ENCODE measurements at places on chromosomes 6 and 20.

DNA sequence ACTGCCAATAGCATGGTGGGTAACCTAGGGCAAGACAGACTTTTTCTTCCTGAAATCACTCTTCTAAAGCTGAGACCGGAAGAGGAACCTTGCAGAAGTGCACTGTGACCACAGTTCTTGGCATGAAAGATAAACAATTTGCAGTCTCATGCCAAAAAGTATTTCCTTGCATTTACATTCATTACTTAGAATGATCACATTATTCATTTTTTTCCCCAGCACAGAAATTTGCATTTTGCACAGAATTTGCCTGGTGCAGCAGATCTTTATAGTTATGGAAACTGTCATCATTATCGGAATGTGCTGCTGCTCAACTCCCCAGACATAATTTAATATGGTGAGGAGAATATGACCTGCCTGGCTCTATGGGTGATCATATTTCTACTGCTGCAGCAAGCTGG is 42.2 kb upstream of the EDN3 start:
- DNase-seq: no peak

DNA sequence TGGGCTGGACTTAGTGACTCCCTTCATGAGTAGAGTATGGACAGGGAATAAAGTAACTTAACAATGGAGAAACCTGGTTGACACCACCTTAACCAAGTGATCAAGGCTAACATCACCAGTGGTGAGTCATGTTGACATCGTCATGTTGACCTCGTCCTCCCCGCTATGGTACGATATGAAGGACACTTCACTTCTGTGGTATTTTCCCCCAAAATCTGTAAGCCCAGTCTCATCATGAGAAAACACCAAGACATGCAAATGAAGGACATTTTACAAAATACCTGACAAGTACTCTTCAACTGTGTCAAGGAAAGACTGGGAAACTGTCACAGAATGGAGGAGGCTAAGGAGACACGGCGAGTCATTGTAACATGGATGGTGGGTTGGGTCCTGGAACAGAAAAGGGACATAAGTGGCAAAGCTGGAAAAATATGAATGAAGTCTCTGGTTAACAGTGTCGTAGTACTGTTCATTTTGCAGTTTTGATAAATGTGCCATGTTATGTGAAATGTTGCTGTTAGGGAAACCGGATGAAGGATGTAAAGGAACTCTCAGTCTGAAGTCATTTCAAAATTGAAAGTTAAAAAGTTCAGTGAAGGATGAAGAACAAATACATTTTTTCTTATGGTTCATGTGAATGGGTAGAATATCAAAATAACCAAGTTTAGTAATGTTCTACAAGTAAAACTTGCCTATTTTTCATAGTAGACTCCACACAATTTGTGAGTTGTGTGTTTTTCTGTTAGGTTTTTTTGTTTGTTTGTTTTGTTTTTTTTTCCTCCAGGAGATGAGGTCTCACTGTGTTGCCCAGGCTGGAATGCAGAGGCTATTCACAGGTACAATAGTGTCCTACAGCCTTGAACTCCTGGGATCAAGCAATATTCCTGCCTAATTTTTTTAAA is 247.5 kb downstream of the TMEM242 start:
- no peak for DNase-seq

DNA sequence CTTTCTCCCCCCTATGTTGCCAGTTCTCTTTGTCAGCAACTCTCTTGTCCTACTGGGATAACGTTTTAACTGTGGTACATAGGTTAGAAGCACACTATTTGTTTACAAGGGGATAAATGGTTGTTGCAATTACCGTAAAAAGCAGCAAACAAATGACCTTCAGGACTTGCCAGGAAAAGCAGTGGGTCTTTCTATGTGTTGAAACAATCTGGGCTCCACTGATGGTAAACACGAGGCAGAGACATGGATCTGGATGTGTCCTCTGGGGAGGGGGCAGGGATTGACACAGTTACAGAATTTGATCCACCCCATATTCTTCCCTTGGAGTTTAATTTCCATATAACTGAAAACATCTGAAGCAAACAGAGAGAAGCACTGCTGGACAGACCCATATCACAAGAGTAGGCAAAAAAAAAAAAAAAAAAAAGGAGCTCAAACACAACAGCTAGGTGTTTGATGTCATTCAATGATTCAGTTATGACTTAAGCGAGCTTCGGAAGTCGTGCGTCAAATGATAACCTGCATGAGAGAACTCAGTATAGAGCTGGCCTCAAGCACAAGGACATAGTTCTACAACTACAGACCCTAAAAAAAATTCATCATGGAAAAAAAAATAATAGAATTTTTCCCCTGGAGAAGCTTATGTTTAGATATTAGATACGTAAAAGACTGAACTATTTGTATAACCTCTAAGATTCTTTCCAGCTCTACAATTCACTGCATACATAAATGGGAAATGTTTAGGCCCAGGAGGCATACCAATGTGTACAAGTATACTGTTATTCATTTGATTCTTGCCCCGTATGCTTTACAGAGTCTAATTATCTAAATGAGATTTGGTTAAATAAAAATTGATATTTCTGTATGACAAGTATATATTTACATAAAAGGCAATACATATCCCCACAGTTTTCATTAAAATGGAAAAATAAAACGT is 127.7 kb downstream of the ALDH8A1 start:
- no peak for DNase-seq

DNA sequence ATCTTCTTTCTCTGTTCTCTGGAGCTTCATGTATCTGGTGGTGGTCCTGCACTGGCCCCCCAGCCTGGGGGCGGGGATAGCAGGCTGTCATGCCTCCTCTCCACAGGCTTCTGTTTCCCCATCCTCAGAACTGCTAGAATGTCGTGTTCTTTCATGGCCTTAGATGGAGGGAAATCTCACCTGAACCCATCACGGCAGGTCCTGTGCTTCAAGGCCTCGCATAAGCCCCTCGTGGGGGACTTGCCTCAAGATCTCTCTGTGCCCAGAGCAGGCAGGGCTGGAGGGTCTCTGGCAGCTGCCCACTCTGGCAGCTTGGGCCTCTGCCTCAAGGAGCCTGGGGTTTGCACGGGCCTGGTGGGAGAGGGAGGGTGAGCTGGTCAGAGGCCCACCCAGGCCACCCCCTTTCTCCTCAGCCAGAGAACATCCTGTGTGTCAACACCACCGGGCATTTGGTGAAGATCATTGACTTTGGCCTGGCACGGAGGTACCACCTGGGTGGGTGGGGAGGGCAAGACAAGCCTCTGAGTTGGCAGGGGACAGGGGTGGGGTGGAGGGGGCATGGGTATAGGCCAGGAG is 11.3 kb downstream of the MYLK2 start:
- DNase-seq: no peak

GRCh38 chr6:15017261-15017660 is 228.6 kb upstream of the JARID2 start:
- DNase-seq: no peak

GRCh38 chr6:25482996-25483395 is 169.0 kb upstream of the SCGN start:
- no peak for DNase-seq

DNA sequence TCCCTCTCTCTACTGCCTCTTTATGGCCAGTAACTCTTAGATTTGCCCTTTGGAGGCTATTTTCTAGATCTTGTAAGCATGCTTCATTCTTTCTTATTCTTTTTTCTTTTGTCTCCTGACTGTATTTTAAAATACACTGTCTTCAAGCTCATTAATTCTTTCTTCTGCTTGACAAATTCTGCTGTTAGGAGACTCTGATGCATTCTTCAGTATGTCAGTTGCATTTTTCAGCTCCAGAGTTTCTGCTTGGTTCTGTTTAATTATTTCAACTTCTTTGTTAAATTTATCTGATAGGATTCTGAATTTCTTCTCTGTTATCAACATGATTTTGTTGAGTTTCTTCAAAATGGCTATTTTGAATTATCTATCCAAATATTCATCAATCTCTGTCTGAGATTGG is 25.0 kb upstream of the SDCBP2 start:
- no peak for DNase-seq

DNA sequence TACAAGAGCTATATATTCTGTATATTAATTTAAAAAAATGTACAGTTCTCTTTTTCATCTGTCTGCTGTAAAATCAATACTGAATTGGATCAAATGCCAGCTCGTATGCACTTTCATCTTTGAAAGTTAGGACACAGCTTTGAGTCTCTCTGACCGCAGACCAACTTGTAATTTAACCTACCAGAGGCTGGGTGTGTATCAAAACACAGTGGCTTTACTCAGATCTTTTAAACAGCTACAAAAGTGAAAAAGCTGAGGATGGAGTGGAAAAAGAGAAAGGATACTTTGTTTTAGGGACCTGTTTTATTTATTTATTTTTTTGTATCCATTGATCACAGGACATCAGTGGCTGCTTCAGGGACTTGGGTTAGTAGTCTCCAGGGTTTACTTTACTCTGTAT is 44.1 kb downstream of the KIAA0408 start:
- DNase-seq: no peak

- DNase-seq: no peak
Observed at GRCh38 chr20:62726716-62727583, 18.3 kb downstream of the NTSR1 start.

- DNase-seq: no peak
Observed at GRCh38 chr6:81621816-81622395, 130.6 kb downstream of the TENT5A start.

DNA sequence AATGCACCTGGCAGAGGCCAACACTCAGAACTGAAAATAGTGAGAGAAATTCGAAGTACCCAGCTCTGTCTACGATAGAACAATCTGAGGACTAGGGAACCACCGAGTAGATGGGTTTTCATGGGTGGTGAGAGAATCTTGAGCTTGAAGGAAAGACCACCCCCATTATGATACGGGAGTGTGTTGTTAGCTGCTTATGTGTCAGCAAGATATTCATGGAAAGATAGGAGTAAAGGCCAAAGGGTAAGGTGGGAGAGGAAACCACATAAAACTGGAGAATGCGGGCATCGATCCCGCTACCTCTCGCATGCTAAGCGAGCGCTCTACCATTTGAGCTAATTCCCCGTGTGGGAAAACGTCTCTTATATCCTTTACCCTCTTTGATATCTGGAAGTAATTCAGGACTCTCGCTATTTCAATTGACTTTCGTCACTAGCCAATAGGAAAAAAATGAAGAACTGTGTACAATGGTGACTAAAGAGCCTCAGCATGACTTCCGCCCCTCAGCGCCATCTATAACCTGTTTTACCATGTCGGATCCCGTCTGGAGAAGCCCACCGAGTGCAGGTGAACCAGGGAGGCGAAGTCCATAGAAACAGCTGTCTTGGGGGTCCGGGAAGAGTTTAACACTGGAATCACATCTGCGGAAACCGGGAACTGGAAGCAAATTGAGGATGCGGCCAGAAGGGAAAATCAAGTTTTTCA is 25.0 kb upstream of the ABT1 start:
- DNase-seq: no peak

- DNase-seq: no peak
Observed at GRCh38 chr6:17280552-17281090, 540 bp upstream of the RBM24 start.

DNA sequence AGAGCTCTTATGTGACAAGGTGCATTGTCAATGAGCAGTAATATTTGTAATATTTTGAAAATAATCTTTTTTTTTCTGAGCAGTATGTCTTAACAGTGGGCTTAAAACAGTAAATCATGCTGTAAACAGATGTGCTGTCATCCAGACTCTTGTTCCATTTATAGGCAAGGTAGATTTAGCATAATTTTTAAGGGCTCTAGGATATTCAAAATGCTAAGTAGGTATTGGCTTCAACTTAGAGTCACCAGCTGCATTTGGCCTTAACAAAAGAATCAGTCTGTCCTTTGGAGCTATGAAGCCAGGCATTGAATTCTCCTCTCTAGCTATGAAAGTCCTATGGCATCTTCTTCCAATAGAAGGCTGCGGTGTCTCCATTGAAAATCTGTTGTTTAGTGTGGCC is 63.7 kb downstream of the ME1 start:
- DNase-seq: no peak

DNA sequence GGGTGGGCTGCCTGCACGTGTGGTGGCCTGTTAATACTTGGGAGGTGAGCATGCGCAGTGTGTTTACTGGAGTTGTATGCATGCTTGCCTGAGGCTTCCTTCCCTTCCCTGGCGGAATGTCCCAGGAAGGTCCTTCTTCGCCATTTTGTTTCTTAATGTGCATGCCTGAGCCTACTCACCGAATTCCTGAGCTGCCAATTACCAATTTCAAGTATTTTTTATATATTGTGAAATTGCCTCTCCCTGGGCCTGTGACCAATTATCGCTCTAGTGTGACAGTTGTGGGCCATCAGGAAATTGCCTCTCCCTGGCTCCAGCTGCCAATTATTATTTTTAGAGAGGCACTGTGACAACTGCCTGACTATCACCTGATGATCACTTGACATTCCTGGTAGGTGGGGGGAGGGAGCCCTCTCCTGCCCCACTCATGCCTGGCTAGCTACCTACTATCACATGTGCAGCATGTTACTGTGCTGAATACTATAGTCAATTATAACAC is 70.0 kb downstream of the FAM50B start:
- no peak for DNase-seq

- DNase-seq: no peak
Observed at GRCh38 chr6:159043947-159044346, 844 bp downstream of the TAGAP start.

DNA sequence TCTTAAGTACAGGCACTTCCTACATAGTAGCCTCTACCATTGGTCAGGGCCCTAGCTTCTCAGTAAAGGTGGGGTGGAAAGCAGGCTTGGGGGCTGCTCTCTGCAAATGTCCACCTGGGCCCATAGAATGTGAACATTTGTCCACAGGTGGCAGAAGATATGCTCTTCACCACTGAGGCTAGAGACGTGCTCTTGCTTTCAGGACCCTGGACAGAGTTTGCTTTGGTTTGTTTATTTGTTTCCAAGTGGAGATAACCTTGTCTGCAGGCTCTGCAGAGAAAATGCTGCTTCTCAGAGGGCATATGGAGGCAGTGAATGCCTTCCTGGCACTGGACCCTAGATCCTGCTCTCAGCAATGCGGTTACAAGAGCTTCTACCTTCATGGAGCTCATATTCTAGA is 129.0 kb downstream of the F13A1 start:
- no peak for DNase-seq

DNA sequence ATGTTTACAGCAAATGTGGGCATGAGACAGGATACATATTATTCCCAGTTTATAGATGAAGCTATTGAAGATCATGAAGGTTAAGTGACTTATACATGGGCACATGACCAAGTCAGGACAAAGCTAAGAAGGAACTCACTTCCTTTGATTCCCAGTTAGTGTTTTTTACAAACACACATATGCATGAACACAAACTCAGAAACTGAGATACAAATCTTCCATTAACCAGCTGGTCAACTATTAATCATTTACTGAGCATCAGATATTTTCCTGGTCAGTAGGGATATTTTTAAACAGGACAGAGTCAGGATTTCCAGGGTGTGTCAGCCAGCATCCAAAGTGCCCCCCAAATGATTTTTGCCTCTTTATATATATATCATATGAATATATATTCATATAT is 222.2 kb downstream of the OGFRL1 start:
- DNase-seq: no peak

- DNase-seq: no peak
Observed at GRCh38 chr6:154487367-154488247, 22.9 kb downstream of the CNKSR3 start.

GRCh38 chr20:7792150-7792869 is 147.9 kb downstream of the HAO1 start:
- DNase-seq: no peak

- DNase-seq: no peak
Observed at GRCh38 chr6:41670703-41671360, 32.6 kb downstream of the MDFI start.
